ENCODE measurements at places on chromosomes 12 and 14. TPM values are rescaled to one million over a fixed set of nuclear protein-coding genes. Genes with fewer than 3 reads are reported as not detected.

Gene GPR137C
- total RNA-seq, result 0.27 TPM

DNA sequence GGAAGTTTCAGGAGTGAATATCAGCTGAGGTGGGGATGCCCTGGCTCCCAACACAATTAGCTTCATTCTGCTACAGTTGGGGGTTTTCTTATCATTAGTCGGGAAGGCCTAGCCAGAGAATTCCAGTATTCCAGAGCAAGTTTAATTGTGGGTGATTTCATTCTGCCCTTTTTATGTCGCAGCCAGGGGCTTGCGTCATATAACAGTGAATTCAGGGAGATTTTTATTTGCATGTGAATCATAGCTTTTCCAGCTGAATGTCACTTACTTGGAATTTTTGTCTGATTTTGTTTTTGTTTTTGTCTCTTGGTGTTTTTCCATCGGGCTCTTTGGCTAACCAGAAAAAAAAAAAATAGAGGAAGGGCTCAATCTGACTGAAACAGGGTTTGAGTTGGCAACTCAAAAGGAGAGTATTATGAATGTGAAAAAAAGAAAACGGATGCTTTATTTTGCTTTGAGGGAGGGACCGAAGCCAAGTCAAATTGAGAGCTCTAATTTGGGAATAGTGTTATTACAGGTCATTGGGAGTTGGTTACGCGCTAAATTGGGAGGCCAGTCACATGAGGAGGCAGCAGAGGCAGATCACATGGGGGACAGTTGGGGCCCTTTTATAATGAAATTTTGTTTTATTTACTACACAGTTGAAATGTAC, 119.4 kb downstream of the SAMD4A start:
- DNase-seq, result no peak

DNA sequence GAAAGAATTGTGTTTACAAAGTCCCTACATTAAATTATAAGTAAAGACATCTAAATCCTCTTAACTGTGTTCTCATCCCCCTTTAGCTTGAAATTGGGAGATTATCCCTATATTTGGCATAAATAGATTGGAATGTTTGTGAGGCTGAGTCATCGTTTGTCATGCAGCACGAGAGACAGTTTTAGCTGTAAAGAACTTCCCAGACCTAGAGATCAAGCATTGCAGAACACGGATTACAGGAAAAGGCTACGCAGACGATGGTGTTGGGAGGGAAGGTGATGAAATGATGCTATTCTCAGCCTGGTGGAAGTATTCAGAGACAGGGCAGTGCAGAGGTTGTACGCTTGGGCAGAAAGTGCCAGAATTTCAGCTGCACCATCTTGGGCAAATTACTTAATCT, 93.8 kb downstream of the PTPRB start:
- no peak for DNase-seq

DNA sequence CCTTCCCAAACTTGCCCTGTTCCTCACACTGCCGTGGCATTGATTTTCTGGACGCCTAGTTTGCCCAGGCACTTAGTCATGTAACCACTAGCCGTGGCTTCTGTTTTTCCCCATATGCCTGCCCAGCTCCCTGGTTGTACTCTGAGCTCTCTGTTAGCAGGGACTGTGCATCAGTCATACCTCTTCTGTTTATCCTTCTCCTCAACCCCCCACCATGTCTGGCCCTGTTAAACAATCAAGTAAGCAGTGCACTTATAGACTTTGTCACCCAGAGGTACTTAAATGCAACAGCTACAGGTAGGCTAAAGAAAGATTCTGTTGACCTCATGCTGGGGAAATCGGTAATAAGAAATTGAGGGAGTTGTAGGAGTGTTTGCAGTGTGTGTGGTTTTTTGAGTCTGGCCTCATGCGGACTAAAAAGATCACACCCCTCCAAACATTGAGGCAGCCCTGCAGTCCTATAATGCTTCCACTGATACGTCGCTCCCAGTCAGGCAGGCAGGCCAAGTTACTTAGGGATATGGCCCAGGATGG, 17.0 kb downstream of the UBE3B start:
- no peak for DNase-seq

GRCh38 chr12:71536279-71536938, 96.8 kb downstream of the LGR5 start:
- no peak for DNase-seq

GRCh38 chr14:35971965-35972630, 146.0 kb downstream of the BRMS1L start:
- DNase-seq, result no peak

- no peak for DNase-seq
Measured at GRCh38 chr12:91998316-91998715, 147.3 kb downstream of the BTG1 start.

- no peak for DNase-seq
Measured at GRCh38 chr12:108296945-108297344, 42.2 kb downstream of the CMKLR1 start.

- DNase-seq, result no peak
Measured at GRCh38 chr14:98112194-98112780, 1159.7 kb downstream of the BCL11B start.

- no peak for DNase-seq
Measured at GRCh38 chr14:104130974-104131651, 7.3 kb upstream of the KIF26A start.

GRCh38 chr14:23636317-23637211, at the start of gene DHRS2:
TSS of gene DHRS2 (plus strand) at chr14:23636364. CDS start at chr14:23638865, 2,501 bp downstream.
- no peak for DNase-seq

DNA sequence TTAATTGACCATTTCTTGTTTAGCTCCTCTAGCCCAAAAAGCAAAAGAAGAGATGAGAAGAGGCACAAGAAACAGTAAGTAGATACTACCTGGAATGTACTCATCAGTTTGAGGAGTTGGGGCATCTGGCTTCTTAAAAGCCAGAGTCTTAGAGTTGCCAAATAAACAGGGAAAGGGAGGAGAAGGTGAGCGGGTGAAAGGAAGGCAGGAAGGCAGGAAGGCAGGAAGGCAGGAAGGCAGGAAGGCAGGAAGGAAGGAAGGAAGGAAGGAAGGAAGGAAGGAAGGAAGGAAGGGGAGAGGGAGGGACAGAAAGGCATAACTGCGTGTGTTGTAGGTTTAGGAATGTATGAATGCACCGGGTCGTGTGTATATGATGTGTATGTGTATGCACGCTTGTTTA, 56.7 kb upstream of the HSPB8 start:
- no peak for DNase-seq

DNA sequence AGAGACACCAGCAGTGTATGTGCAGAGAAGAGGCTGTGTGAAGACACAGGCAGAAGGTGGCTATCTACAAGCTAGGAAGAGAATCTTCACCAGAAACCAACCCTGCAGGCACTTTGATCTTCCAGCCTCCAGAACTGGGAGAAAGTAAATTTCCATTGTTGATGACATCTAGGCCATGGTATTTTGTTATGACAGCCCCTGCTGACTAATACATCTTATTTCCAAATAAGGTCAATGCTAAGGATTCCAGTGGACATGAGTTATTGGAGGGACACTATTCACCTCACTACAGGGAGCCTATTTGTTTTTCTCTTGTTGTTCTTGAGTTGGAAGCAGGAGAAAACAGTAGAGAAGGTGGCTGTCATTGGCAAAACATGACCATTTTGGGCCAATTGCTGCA, 88.5 kb upstream of the RIN3 start:
- DNase-seq, result no peak

DNA sequence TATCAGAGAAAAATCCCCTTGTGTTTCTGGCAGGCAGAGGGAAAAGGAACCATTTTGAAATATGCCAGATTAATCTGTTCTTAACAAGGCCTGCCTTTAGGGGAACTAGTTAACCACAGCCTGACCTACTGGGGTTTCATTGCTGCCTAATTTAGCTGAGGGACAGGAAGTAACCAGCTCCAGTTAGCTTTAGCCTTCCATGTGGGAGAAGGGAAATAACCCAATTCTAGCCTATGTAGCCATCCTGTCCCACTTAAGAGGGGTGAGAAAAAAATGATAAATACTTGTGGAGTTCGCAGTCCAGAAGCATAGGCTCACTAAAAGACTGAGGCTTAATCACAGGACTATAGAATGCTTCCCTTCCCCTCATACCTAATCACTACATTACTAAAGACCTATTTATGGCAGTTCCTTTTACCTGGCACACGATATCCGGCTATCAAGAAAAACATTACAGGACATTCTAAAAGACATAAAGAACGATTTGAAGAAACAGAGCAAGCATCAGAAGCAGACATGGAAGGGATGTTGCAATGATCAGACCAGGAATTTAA, 22.8 kb downstream of the COX8C start:
- DNase-seq, result no peak

GRCh38 chr12:127991485-127991884, 275.5 kb upstream of the TMEM132C start:
- no peak for DNase-seq

DNA sequence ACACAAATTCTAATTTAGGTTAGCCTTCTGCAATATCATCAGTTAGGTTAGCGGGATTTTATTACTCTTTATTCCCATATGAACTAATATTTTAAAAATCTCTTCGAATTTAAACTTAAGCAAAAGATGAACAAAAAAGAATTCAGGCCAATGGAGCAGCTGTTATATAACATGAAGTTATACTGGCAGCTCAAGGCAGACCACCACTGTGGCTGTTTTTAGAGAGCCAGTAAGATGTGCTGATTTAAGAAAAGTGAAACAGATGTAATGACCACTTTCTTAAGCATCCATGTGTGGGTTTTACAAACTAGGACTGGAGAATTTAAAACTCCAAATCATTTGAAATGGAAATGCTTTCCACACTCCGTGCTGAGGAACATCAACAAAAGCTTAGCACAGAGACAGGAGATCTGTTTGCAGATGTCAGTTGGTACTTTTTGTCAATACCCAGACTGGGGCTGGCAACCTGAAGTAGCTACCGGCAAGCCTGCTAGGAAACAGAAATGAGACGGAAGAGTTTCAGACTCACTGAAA, 164.9 kb downstream of the TTC7B start:
- no peak for DNase-seq

All from activated T-helper 2 cell treated with anti-CD3 and anti-CD28 coated beads, Interferon-gamma antibody, Interleukin-2, Interleukin-4, amounts not matched to agents 10 μg/mL and 5 μg/mL and 100 μg/mL, durations not matched to agents 14 hours and 24 hours and 36 hours (primary cell).